ENCODE measurements at places on chromosomes 1 and 21. TPM values are rescaled to one million over a fixed set of nuclear protein-coding genes. Genes with fewer than 3 reads are reported as not detected.

DNA sequence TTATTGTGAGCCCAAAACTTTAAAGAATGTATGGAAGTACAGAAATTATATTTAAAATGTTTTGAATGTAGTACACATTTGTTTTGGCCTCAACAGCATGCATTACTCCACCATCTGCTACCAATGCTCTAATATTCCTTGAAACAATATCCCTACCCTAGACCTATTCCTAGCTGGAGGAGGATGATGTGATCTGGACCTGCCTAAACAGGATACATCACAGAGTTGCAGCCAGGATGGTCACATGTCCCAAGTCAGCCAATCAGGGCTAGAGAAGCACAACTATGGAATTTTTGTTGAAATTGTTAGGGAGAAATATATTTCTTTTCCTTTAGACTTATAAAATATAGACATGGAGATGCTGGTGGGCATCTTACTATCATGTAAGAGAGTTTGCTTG is 623.3 kb upstream of the NR5A2 start:
- peaks cover 39% of the 10 kb centered on the region for H3K4me1 ChIP-seq
- H3K36me3 ChIP-seq: no peaks in the 10 kb centered on the region
- DNase-seq: no peak
- peaks cover under 1% of the 10 kb centered on the region for H3K27me3 ChIP-seq

DNA sequence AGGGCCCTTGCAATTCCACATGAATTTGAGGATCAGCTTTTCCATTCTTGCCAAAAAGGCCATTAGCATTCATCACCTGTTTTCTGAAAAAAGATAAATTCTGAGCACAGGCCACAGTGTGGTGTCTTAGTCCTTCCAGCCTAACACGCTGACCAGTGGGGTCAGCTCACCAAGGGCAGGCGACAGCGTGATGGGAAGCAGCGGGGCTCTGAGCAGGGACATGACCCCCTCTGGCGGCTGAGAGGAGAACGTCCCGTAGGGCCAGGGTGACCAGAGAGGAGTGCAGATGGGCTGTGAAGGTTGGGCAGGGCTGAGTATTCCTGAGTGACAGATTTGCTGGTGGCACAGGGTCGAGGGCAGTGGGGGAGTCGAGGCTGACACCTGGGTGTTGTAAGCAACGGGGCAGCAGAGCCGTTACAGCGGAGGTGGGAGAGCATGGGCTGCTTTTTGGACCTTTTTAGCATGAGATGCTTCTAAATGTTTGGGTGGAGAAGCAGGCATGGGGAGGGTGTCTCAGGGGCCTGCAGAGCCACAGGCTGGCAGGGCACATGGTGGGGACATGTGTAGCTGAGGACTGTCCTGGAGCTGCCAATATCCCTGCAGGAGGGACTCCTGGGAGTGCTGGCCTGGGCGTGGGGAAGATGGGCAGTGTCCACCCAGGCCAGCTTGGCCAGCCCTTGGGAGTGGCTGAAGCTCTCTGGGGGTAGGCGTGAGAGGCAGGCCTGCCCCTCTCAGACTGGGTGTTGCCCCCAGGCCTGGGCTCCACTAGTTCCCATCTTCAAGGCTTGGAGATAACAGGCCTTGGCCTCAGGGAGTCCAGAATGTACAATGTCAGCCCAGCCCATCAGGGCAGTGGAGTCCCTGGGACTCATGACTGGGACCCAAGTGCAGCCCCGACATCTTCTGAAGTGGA is 8.6 kb upstream of the CALML6 start:
- peak; percentile 89 for DNase-seq
- H3K27ac ChIP-seq: peak overlapping the region; percentile 84
- H3K36me3 ChIP-seq: no peaks in the 10 kb centered on the region

DNA sequence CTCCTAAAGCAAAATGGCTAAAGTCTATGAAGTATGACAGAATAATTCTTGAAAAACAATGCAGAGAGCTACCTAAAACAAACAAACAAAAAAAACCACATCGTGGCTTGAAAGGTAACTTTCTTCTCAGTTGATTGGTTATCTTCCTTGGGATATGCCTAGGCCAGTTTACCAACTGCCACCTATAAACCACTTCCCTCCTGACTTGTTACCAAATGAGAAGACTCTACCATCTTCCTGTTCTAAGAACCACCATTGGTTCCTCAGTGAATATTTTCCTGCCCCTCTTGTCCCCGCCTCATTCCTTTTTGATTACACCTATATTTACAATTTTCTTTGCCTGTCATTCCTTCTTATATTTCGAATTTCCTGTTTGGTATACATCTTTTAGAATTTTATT is 336.6 kb downstream of the SIPA1L2 start:
- H3K27me3 ChIP-seq: peaks cover 14% of the 10 kb centered on the region
- no peak for DNase-seq
- H3K4me1 ChIP-seq: no peaks in the 10 kb centered on the region
- H3K4me3 ChIP-seq: no peak overlapping the region
- no peaks in the 10 kb centered on the region for H3K36me3 ChIP-seq

Gene SPATA6
- 17.7 TPM for total RNA-seq

- no peaks in the 10 kb centered on the region for H3K36me3 ChIP-seq
- H3K4me3 ChIP-seq: no peak overlapping the region
- peak; percentile 74 for DNase-seq
- H3K4me1 ChIP-seq: peaks cover 17% of the 10 kb centered on the region
- H3K27ac ChIP-seq: 0 out of 2 replicates have a peak overlapping the region, but pooled peaks have one; percentile 62
These were observed 234.4 kb upstream of the FOXD3 start for GRCh38 chr1:63087966-63088365.

GRCh38 chr1:237478842-237479241 is 411.9 kb downstream of the ZP4 start:
- no peaks in the 10 kb centered on the region for H3K36me3 ChIP-seq
- no peaks in the 10 kb centered on the region for H3K27me3 ChIP-seq
- no peak for DNase-seq

Gene OR14K1
- total RNA-seq: not detected

Gene STUM
- 1.3 TPM for total RNA-seq

DNA sequence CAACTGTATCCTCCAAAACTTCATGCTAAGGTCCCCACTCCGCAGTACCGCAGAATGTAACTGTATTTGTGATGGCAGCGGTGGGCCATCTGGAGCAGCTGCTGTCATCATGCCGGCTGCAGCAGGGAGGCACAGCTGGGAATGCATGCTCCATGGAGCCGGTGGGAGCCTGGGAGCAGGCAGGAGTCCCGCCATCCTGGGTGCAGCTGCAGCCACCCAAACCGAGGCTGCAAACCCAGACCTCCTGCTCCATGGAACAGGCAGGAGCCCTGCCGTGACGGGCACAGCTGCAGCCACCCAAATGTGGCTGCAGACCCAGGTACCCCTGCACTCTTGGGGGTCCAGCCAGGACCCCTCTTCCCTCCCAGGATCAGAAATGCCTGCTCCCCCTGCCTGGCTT is 80.3 kb downstream of the SCMH1 start:
- peaks cover 2% of the 10 kb centered on the region for H3K36me3 ChIP-seq
- DNase-seq: no peak
- H3K4me1 ChIP-seq: no peaks in the 10 kb centered on the region
- no peak overlapping the region for H3K4me3 ChIP-seq
- H3K27me3 ChIP-seq: no peaks in the 10 kb centered on the region

- H3K27ac ChIP-seq: no peak overlapping the region
- peaks cover 17% of the 10 kb centered on the region for H3K27me3 ChIP-seq
- DNase-seq: no peak
- no peaks in the 10 kb centered on the region for H3K36me3 ChIP-seq
These were observed 25.3 kb downstream of the SERTAD4 start for GRCh38 chr1:210257698-210258529.

DNA sequence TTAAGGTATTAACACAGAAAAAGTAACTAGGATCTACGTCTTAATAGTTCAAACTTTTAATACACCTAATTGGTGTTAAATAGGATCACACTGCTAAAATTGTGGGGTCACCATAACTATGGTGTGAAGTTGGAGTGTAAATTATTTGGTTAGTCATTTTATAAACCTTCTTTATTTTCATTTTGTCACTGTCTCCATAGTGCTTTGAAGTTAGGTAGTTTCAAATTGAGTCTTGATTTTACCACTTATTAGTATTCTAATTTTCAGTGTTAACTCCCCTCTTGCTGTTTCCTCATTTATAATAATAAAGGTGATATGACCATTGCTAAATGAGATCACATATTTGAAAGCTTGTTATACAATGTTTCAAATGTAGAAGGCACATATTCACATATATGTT is 738.1 kb upstream of the CHRM3 start:
- DNase-seq: no peak
- H3K4me1 ChIP-seq: peaks cover 20% of the 10 kb centered on the region
- H3K36me3 ChIP-seq: no peaks in the 10 kb centered on the region

- H3K27ac ChIP-seq: no peak overlapping the region
- no peak overlapping the region for H3K4me3 ChIP-seq
- H3K36me3 ChIP-seq: no peaks in the 10 kb centered on the region
- DNase-seq: no peak
- H3K27me3 ChIP-seq: no peaks in the 10 kb centered on the region
- peaks cover 7% of the 10 kb centered on the region for H3K4me1 ChIP-seq
These were observed 319.0 kb downstream of the HHAT start for GRCh38 chr1:210647406-210648333.

Gene GSTM1
- total RNA-seq: not detected

GRCh38 chr1:212586206-212587015 is 22.1 kb upstream of the ATF3 start:
- H3K4me3 ChIP-seq: no peak overlapping the region
- H3K27me3 ChIP-seq: no peaks in the 10 kb centered on the region
- no peaks in the 10 kb centered on the region for H3K36me3 ChIP-seq
- no peak overlapping the region for H3K27ac ChIP-seq

Gene MYOM3
- total RNA-seq: 0.13 TPM

Data from WTC11 (cell line).